CD14-positive monocyte (primary cell): ENCODE measurements at places on chromosomes 4 and X.

GRCh38 chr4:176333076-176333475 lies 13.3 kb downstream of the SPCS3 start:
- DNase-seq: no peak
- peaks cover 44% of the 10 kb centered on the region for H3K36me3 ChIP-seq
- no peak overlapping the region for H3K27ac ChIP-seq
- H3K4me1 ChIP-seq: no peaks in the 10 kb centered on the region
- H3K27me3 ChIP-seq: no peaks in the 10 kb centered on the region

GRCh38 chr4:176789955-176790354 lies 2.8 kb downstream of the VEGFC start:
- H3K27ac ChIP-seq: no peak overlapping the region
- no peaks in the 10 kb centered on the region for H3K4me1 ChIP-seq
- H3K36me3 ChIP-seq: no peaks in the 10 kb centered on the region
- H3K4me3 ChIP-seq: no peak overlapping the region
- peaks cover 51% of the 10 kb centered on the region for H3K27me3 ChIP-seq

DNA sequence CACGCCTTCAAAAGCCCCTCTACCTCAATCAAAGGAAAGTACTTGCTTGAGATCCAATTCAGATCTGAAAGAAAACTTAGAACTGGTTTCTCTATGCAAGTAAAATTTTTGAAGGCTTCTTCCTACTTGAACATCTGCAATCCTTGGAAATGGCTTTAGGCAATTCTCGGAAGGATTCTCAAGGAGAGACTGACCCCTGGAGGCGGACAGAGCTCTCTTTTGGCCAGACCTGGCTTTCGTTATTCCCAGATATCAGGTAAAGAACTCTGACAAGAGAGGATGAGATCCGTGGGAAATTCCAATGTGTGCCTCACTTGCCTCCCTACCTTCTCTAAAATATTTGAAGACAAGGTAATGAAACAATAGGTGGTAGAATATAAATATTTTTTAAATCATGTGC lies 670.3 kb upstream of the FAM241A start:
- H3K27me3 ChIP-seq: no peaks in the 10 kb centered on the region
- no peak overlapping the region for H3K4me3 ChIP-seq
- H3K27ac ChIP-seq: no peak overlapping the region
- no peak for DNase-seq
- H3K4me1 ChIP-seq: no peaks in the 10 kb centered on the region

GRCh38 chrX:110178179-110178865 lies 139.6 kb downstream of the AMMECR1 start:
- peaks cover 65% of the 10 kb centered on the region for H3K36me3 ChIP-seq
- no peak for DNase-seq
- H3K27ac ChIP-seq: no peak overlapping the region
